ENCODE measurements at places on chromosomes 5 and 9. TPM values are rescaled to one million over a fixed set of nuclear protein-coding genes. Genes with fewer than 3 reads are reported as not detected.

The PCDHB2 gene
- 3.4 TPM for total RNA-seq

The LTC4S gene
- total RNA-seq = 10.6 TPM

The GOLPH3 gene
- total RNA-seq = 78.8 TPM

- peak overlapping the region; percentile 54 for H3K27ac ChIP-seq
- H3K4me1 ChIP-seq = peaks cover 23% of the 10 kb centered on the region
- no peak overlapping the region for H3K4me3 ChIP-seq
- no peaks in the 10 kb centered on the region for H3K27me3 ChIP-seq
Measured at GRCh38 chr9:1978941-1979340, 36.2 kb upstream of the SMARCA2 start.

GRCh38 chr9:31347082-31347617 is 1037.3 kb upstream of the ACO1 start:
- H3K4me3 ChIP-seq = no peak overlapping the region
- no peaks in the 10 kb centered on the region for H3K36me3 ChIP-seq
- H3K27ac ChIP-seq = no peak overlapping the region
- no peaks in the 10 kb centered on the region for H3K4me1 ChIP-seq
- no peak for DNase-seq

DNA sequence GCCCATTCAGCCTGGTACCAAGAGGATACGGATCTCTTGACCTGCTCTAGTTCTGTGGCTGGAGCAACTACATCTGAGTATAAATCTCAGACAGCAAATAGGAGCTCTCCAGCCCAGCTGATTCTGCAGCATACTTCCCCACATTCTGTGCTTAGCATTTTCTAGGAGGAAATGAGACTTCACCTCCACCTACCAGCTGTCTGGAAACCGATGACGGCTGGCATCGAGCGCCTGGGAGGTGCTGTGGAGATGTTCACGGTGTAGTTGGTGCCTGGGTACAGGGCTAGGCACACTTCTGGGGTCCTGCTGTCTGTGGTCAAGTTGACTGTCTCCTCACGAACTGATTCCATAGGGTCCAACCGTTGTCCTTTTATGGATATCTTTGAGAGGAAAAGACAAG is 63.6 kb downstream of the SUSD1 start:
- no peak overlapping the region for H3K4me3 ChIP-seq
- H3K4me1 ChIP-seq = no peaks in the 10 kb centered on the region

DNA sequence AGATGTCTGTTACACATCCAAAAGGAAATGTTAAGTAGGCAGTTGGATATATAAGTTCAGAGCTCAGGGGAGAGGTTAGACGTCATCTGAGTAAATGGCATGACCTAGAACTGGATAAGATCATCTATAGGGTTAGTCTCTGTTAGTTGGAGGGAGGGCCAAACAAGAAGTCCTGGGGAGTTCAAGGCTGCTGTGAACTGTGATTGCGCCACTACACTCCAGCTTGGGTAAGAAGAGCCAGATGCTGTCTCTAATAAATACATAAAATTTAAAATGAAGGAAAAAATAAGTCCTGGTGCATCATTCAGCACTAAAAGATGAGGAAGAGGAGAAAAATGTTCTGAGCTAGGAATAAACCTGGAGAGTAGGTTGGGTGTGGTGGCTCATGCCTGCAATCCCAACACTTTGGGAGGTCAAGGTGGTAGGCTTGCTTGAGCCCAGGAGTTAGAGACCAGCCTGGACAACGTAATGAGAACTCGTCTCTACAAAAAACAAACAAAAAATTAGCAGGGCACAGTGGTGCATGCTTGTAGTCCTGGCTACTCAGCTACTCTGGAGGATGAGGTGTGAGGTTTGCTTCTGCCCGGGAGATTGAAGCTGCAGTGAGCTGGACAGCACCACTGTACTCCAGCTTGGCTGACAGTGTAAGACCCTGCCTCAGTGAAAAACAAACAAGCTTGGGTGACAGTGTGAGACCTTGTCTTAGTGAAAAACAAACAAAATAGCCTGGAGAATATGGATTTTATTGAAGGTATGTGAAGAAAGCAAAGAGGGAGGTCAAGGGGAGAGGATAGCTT is 123.6 kb downstream of the ACTBL2 start:
- H3K27ac ChIP-seq = no peak overlapping the region
- H3K36me3 ChIP-seq = no peaks in the 10 kb centered on the region
- no peak overlapping the region for H3K4me3 ChIP-seq

DNA sequence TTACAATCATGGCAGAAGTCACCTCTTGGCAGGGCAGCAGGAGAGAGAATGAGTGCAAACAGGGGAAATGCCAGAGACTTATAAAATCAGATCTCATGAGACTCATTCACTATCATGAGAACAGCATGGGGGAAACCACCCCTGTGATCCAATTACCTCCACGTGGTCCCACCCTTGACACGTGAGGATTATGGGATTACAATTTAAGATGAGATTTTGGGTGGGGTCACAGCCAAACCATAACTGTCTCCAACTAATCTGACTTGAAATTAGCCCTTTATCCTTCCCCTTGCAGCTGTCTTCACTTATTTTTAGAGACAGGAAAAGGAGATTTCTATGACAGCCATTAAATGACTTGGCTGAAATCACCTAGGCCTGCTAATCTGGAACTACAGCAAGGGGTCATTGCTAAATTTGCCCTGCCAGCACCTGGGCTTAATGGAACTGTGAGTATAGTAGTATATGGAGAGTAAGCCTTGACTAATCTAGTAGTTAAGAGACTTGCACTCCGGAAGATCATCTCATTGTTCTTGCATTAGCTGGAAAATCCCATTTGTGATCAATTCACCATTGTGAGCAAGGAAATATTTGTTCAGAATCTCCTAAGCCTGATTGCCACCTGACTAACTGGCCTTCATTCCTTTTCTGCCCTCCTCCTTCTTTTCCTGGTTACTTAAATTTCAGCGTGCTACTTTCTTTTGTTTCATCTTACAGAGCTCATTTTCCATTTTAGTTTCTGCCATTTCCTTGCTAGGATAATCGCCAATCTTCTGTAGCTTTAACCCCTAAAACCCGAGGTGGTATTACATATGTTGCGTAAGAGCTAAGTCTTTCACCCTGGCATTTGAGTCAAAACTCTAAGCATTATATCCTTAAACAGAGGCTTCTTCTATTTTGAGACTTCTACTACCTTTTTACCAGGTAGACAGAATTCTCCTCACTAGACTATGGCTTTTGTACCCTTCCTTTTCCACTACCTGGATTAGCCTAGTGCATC is 65.3 kb upstream of the RUSC2 start:
- H3K27me3 ChIP-seq = no peaks in the 10 kb centered on the region
- no peak overlapping the region for H3K27ac ChIP-seq
- H3K36me3 ChIP-seq = no peaks in the 10 kb centered on the region
- no peak for DNase-seq

GRCh38 chr5:74521401-74521800 is 119.1 kb downstream of the ENC1 start:
- no peaks in the 10 kb centered on the region for H3K27me3 ChIP-seq
- no peak overlapping the region for H3K27ac ChIP-seq
- no peaks in the 10 kb centered on the region for H3K4me1 ChIP-seq
- DNase-seq = no peak

DNA sequence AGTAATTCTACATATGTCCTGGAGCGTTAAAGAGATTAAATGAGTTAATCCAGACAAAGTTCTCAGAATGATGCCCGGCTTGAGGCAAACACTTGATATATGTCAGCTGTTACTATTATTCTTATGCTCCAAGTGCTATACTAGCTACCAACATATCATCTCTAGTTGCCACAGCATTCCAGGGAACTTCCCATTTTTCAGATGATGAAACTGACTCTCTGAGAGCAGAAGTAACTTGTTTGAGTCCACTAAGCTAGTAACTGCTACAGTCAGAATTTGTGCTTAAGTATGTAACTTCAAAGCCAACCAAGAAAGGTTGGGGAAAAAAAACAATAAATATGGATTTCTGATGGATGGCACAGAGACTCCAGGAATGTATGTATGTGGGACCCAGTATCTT is 98.1 kb downstream of the CDK5RAP2 start:
- H3K36me3 ChIP-seq = peaks cover 28% of the 10 kb centered on the region
- H3K4me3 ChIP-seq = no peak overlapping the region
- H3K4me1 ChIP-seq = peaks cover 22% of the 10 kb centered on the region
- no peak for DNase-seq

- DNase-seq = no peak
- H3K27ac ChIP-seq = no peak overlapping the region
- H3K27me3 ChIP-seq = no peaks in the 10 kb centered on the region
- H3K4me3 ChIP-seq = no peak overlapping the region
Measured at GRCh38 chr9:69649566-69650250, 22.5 kb downstream of the APBA1 start.

- H3K27ac ChIP-seq = no peak overlapping the region
Measured at GRCh38 chr9:93586290-93587057, 10.1 kb downstream of the PHF2 start.

- H3K4me3 ChIP-seq = no peak overlapping the region
- no peak overlapping the region for H3K27ac ChIP-seq
- peaks cover 36% of the 10 kb centered on the region for H3K4me1 ChIP-seq
- DNase-seq = no peak
- H3K36me3 ChIP-seq = no peaks in the 10 kb centered on the region
- H3K27me3 ChIP-seq = no peaks in the 10 kb centered on the region
Measured at GRCh38 chr5:131277875-131278740, 14.3 kb downstream of the CDC42SE2 start.

DNA sequence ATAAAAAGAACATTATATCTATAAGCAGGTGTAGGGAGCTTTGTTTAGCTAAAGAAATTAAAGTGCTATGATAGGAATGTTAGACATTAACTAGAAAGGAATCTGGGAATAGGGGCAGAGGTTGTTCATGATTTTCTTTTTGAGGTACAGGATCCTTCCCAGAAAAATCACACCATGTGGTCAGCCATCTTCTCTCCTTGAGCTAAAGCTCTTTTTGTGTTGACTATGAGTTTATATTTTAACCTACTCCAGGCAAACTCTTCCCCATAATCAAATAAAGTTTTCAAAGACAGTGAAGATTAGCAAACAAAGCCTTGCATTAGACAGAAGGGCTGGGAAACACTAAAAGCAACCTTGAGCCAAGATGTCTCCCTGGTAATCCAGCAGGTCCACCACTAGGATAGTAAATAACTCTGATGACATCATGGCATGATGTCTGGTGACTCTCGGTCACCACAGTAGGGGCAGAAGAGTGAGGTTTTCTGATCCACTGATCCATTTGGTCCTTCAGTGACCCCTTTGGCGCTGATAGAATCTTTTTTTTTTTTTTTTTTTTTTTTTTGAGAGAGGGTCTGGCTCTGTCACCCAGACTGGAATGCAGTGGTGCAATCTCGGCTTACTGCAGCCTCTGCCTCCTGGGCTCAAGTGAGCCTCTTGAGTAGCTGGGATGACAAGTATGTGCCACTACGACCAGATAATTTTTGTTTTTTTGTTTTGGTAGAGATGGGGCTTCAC is 30.6 kb upstream of the IL6ST start:
- no peaks in the 10 kb centered on the region for H3K36me3 ChIP-seq
- H3K4me3 ChIP-seq = no peak overlapping the region
- peaks cover 13% of the 10 kb centered on the region for H3K4me1 ChIP-seq
- no peaks in the 10 kb centered on the region for H3K27me3 ChIP-seq
- DNase-seq = no peak

GRCh38 chr5:34684281-34684979 is 28.3 kb downstream of the RAI14 start:
- H3K36me3 ChIP-seq = no peaks in the 10 kb centered on the region
- no peak overlapping the region for H3K27ac ChIP-seq
- no peak overlapping the region for H3K4me3 ChIP-seq
- peaks cover 32% of the 10 kb centered on the region for H3K4me1 ChIP-seq

GRCh38 chr9:120363697-120364096 is 216.3 kb downstream of the CDK5RAP2 start:
- H3K27ac ChIP-seq = no peak overlapping the region
- H3K27me3 ChIP-seq = no peaks in the 10 kb centered on the region
- no peak for DNase-seq

- no peaks in the 10 kb centered on the region for H3K27me3 ChIP-seq
- H3K36me3 ChIP-seq = no peaks in the 10 kb centered on the region
- peaks cover 21% of the 10 kb centered on the region for H3K4me1 ChIP-seq
- H3K27ac ChIP-seq = peak overlapping the region; percentile 67
Measured at GRCh38 chr9:134492281-134492691, 149.3 kb upstream of the COL5A1 start.

GRCh38 chr5:104178066-104178465 is 615.5 kb upstream of the NUDT12 start:
- DNase-seq = no peak
- no peaks in the 10 kb centered on the region for H3K4me1 ChIP-seq
- H3K27ac ChIP-seq = no peak overlapping the region

GRCh38 chr5:159917994-159918393 is 1.7 kb downstream of the ADRA1B start:
- no peaks in the 10 kb centered on the region for H3K27me3 ChIP-seq
- peaks cover 6% of the 10 kb centered on the region for H3K4me1 ChIP-seq
- no peaks in the 10 kb centered on the region for H3K36me3 ChIP-seq
- H3K27ac ChIP-seq = no peak overlapping the region
- no peak for DNase-seq
- H3K4me3 ChIP-seq = no peak overlapping the region

- no peak overlapping the region for H3K27ac ChIP-seq
- H3K27me3 ChIP-seq = no peaks in the 10 kb centered on the region
- no peaks in the 10 kb centered on the region for H3K4me1 ChIP-seq
- H3K4me3 ChIP-seq = no peak overlapping the region
- DNase-seq = no peak
Measured at GRCh38 chr9:117249799-117250198, 165.1 kb downstream of the ASTN2 start.

- H3K27ac ChIP-seq = peak overlapping the region; percentile 90
- DNase-seq = no peak
- H3K27me3 ChIP-seq = no peaks in the 10 kb centered on the region
- H3K4me3 ChIP-seq = peak overlapping the region; percentile 80
Measured at GRCh38 chr9:36191290-36191645, 547 bp downstream of the CLTA start.

DNA sequence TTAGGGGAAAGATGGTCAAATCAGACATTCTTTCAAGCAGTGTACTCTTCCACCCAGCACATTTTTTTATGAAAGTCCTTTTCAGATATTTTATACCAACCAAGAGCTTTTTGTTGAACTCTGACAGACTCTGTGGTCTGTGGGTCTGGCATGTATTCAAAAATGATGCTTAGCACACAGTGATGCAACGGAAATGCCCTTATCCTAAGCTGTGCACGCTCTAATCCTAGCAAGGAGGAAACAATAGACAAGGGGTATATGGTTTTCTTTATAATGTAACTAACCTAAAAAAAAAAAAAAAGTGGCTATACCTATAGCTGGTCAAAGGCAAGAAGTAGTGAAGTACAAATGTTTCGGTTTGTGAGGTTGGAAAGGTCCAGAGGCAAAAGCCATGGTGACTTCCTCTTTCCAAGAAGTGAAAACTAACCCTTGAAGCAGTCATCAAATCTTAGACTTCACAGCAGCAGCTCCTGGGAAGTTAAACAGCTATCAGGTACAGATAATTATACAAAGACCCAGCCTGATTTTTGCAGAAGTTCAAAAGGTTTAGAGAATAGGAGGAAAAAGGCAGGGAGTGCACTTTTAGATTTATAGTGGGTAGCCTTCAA is 82.5 kb downstream of the SEMA6A start:
- H3K36me3 ChIP-seq = peaks cover 32% of the 10 kb centered on the region
- DNase-seq = no peak
- H3K4me1 ChIP-seq = no peaks in the 10 kb centered on the region
- H3K4me3 ChIP-seq = no peak overlapping the region

Measured in vagina (tissue), 2 donors.